CD4-positive, alpha-beta T cell treated with Interleukin-15 for 4 hours (primary cell): ENCODE measurements at places on chromosomes 4 and X.

GRCh38 chr4:139568206-139568955 lies 12.4 kb upstream of the SETD7 start:
- no peak for DNase-seq

- DNase-seq = no peak
These were observed 31.9 kb upstream of the ASMTL start for GRCh38 chrX:1484638-1485019.

- DNase-seq = no peak
These were observed 82.4 kb upstream of the TMEM150C start for GRCh38 chr4:82643994-82644733.

DNA sequence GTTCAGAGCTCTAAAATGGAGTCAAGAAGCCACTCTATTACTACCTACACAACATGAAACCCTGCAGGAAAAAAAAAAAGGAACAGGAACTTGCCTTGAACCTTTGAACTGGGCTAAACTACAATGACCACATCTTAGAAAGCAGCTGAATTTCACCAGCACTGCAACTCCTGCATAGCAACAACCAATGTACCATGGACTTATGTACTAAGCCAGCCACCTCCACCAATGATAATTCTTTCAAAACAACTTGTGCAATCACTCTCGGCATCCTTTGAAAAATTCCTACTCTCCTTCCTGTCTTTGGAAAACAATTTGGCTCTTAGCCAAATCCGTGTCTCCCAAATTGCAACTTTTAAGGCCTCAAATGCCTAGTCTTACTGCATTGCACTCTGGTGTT lies 26.8 kb upstream of the FMR1 start:
- no peak for DNase-seq

- no peak for DNase-seq
These were observed 51.4 kb downstream of the ENOX2 start for GRCh38 chrX:130851569-130851968.

GRCh38 chrX:53086464-53086863 lies 4.3 kb downstream of the TSPYL2 start:
- no peak for DNase-seq

DNA sequence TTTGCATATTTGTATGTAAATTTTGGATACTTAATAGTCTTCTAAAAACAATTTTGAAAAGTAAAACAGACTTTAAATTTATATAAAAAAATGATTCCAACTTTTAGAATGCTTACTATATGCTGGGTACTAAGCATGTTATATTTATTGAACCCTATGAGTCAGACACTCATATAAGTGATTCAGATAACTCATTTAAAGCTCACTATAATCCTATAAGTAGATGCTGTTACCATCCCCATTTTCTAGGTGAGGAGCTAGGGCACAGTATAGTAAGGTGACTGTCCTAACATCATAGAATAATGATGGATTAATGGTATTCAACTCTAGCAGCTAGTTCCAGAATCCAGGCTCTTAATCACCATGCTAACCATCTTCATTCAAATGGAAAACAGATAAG lies 877.0 kb upstream of the GRID2 start:
- DNase-seq = no peak

GRCh38 chrX:152588206-152588605 lies 49.5 kb upstream of the GABRQ start:
- no peak for DNase-seq

GRCh38 chrX:1533058-1533457 lies 3.9 kb downstream of the P2RY8 start:
- no peak for DNase-seq

DNA sequence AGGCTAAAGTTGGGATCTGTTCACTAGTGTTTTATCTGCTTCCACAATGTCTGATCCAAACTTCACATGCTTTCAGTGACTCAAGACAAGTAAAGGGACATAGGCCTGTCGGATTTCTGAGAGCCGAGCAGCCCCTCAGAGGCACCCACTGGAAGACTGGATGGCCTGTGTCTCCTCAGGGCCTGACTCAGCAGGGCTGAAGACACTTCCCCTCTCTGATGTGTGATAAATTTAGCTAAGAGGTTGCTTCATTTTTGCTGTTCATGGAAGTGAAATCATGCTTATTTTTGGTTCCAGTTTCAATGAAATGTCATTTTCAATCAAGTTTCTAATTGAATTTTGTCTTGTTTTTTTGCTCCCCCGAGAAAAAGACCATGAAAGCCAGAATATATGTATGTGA lies 93.7 kb downstream of the MXRA5 start:
- no peak for DNase-seq

GRCh38 chr4:172654457-172654856 lies 514.2 kb upstream of the GALNT7 start:
- DNase-seq = no peak

DNA sequence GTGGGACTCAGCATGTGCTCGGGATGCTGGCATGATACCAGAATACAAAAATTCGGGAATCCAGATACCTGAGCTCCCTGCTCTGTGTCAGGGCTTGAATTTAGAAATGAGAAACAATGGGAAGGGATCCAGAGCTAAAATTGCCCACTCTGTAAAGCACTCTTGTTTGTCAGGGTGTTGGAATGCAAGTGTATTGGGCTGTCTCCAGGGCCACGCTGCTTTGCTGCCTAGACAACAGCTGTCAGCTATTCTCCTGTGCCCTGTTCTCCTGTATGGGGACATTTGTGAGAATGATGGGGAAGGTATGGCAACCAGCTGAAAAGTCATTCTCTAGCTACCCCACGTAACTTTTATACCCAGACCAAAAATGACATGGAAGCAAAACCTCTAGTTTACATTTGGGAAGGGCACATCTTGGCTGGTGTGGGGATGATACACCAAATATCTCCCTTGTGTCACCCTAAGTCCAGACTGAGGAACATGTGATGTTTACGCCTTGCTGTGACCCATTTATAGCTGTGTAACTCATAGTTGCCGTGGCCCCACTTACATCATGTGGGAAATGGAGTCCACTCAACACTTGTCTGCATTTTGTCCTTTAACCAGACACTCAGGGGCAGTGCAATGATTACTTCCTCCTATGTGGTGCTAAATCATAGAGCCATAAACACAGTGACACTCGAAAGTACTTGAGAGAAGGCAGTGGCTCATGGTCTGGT lies 46.6 kb downstream of the SMPX start:
- DNase-seq = no peak

DNA sequence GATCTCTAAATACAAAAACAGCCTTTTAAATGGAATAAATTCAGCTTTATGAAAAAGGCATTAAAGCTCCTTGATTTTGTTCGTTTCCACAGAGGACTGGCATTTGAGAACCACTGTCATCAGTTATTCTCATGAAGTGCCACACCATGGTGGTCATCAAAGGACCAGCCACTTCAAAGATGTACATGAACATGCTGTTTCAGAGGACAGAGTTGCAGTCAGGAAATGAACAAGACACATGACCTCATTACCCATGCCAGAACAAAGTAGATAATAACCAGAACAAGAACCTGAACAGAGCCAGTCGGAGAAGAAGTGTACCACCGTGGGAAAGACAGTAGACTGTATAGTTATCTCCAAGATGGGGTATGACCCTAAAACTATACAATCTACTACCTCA lies 122.7 kb upstream of the HSD17B10 start:
- DNase-seq = no peak

GRCh38 chr4:34094114-34094513 lies 2150.2 kb downstream of the ARAP2 start:
- DNase-seq = no peak
